ENCODE measurements at places on chromosomes 2 and 18. TPM values are rescaled to one million over a fixed set of nuclear protein-coding genes. Genes with fewer than 3 reads are reported as not detected.

DNA sequence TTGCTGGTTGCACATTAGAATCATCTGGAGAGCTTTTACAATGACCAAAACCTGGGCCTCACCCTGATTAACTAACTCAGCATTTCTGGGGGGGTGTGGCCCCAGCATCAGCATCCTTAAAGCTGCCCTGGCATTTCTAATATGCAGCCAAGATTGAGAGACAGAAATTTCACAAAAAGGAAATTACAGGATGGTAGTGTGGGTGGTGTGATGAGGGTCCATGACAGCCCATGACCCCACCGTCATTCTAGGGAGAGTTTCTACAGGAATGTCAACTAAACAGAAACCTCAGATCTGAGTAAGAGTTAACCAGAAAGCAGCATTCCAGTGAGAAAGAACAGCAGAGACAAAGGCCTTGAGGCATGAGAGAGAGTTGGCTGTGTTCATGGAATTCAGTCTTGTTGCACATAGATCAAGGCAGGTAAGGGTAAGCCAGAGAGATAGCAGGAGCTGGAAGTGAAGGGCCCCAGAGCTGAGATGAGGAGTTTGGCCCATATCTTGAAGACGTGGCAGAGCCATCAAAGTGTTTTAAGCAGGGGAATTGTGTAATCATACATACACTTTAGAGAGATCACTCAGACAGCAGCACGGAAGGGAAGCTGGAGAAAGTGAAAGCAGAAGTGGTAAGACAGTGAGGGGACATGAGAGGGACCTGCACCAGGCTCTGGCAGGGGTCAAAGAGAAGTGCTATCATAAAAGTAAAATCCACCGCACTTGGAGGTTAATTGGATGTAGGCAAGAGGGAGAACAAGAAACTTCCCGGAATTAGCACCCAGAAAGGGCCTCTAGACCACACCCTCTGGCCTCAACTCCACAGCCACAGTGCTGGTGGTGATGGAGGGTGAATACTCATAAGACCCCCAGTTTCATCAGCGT lies 7.8 kb upstream of the TRABD2A start:
- DNase-seq, result no peak

- DNase-seq, result peak; percentile 13
Observed at GRCh38 chr2:108268001-108268400, 20.7 kb upstream of the SULT1C2 start.

CNTNAP5 gene
- 0.11 TPM for total RNA-seq

DNA sequence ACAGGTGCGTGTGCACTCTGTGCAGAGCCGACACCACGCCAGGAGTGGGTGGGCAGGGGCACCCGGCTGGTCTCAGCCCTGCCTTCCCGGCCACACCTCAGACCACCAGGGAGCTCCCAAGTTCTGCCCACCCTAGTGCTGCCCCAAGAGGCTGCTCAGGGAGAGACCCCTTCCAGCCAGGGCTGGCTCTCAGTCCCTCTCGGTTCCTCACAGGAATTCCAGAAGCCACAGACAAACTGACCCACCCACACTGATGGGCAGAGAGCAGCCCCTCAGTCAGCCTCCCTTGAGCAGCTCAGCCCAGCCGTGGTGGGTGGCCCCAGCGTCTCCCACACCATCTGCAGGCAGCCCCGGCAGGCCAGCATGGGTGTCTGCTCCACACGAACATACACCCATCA lies 33.8 kb downstream of the GPC1 start:
- peak; percentile 3 for DNase-seq

PLB1 gene
- total RNA-seq, result 9.6 TPM

DNA sequence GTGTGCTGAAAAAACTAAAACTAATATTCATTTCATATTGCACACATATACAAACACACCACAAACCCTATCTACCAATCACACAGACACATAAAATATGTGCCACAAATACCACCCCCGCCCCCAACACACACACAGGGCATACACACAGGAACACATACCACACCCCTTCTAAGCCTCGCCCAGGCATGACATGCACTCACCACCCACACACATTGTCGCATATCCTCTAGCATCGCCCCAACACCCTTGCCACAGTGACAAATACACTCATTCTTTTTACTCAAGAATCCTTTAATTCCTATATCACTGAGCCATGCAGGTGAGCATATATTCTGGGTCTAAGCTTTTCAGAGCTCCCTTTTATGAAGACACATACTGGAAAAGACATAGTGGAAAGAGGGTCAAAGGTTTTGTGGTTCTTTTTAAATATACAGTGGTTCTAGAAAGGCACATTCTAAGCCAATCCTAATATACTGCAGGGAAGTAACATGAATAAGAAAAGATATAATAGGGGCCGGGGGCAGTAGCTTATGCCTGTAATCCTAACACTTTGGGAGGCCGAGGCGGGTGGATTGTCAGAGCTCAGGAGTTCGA lies 24.5 kb upstream of the LCLAT1 start:
- no peak for DNase-seq

COL5A2 gene
- total RNA-seq, result 17.6 TPM

- DNase-seq, result no peak
Observed at GRCh38 chr2:81467096-81467495, 1162.5 kb upstream of the LRRTM1 start.

DNA sequence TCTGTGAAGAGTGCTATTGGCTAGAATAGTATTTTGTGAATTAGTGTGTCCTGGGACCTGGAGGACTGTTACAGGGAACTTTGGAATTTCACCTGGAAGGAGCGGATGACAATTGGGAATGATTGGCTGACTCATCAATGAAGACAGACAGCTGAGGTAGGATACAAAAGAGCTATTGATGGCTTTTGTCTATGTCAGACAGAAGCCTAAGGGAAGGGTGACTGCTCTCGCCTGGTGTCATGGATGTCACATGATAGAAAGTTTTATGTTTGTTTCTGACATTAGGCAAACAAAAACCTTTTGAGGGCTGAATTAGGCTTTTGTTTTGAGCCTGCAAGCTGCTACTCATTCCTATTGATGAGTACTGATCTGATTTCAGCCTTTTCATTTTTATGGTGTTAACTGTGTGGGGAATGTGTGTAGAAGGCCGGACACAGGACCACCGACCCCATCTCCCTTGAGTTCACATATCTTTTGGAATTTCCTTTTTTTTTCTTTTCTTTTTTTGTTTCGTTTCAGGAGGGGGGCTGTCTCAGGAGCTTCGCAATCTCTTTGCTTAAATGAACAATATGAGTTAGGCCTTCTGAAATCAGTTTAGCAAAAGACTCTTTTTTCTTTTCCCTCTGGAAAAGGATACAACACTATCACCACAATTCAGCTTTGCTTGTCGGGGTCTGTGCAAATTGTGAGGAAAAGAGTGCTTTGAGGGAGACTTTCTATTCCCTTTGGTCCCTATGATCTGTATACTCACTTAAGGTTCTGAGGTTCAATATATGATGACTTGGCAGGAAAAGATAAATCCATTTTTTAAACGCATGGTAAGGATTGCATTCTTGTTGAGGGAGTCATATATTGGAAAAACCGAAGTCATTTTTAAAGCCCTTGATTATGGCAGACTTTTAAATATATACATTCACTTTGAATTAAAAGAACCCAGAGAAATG lies 207.9 kb upstream of the FIGN start:
- DNase-seq, result no peak

GRCh38 chr2:62465741-62466502 lies 40.1 kb downstream of the TMEM17 start:
- DNase-seq, result no peak

DNA sequence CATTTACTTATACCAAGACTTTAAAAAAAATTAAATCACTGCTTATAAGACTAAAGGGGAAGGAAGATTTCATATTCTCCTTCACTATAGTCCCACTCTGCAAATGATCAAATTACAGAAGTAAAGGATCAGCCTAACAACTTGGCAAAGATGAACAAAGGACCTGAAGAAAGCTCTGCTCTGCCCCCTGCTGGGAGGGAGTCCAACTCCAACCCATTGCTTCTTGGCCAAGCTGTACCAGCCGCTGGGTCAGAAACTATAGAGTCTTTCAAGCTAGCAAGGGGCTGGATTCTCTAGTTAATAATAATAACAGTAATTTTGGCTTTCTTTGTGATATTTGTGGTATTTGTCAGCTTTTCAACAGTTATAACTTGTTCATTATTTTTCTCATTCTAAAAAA lies 927.0 kb upstream of the CRIM1 start:
- DNase-seq, result peak; percentile 4

- no peak for DNase-seq
Observed at GRCh38 chr2:152598975-152599759, 118.1 kb downstream of the PRPF40A start.

DNA sequence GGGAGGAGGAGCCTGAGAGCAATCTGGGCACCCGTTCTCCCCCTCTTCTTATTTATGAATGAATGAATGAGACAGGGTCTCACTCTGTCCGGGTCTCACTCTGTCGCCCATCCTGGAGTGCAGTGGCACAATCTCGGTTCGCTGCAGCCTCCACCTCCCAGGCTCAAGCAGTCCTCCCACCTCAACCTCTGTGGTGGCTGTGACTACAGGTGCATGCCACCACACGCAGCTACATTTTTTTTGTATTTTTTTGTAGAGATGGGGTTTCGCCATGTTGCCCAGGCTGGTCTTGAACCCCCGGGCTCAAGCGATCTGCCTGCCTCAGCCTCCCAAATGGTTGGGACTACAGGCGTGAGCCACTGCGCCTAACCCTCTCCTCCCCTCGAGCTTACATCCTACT lies 198.4 kb downstream of the NEDD4L start:
- no peak for DNase-seq

CNDP1 gene
- not detected for total RNA-seq

SMYD1 gene
- 3.7 TPM for total RNA-seq

- no peak for DNase-seq
Observed at GRCh38 chr2:139478165-139478914, 698.1 kb upstream of the NXPH2 start.

GRCh38 chr2:33144243-33144642 lies 197.5 kb downstream of the LTBP1 start:
- DNase-seq, result no peak

PIKFYVE gene
- 47.1 TPM for total RNA-seq

- DNase-seq, result no peak
Observed at GRCh38 chr18:49935215-49935614, 121.9 kb upstream of the ACAA2 start.

CHRNG gene
- total RNA-seq, result not detected

GRCh38 chr2:19547321-19547720 lies 188.9 kb upstream of the OSR1 start:
- DNase-seq, result no peak

SLC8A1 gene
- 23.2 TPM for total RNA-seq

GRCh38 chr2:109594246-109594885 lies 19.4 kb downstream of the SEPTIN10 start:
- DNase-seq, result no peak

ERICH2 gene
- total RNA-seq, result not detected

BCL2 gene
- 38.4 TPM for total RNA-seq

DNA sequence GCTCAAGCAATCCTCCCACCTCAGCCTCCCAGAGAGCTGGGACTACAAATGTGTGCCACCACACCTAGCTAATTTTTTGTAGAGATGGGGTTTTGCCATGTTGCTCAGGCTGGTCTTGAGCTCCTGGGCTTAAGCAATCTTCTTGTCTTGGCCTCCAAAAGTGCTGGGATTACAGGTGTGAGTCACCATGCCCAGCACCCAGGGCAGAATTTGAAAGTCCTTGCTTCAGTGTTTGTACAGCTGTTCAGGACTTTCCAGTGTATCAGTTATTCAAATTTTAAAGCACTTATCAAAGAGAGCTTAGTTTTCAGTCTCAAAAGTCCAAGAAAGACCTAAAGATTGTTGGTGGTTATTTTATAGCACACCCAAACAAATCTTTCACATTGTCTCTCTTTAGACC lies 43.6 kb upstream of the VPS54 start:
- no peak for DNase-seq

DNA sequence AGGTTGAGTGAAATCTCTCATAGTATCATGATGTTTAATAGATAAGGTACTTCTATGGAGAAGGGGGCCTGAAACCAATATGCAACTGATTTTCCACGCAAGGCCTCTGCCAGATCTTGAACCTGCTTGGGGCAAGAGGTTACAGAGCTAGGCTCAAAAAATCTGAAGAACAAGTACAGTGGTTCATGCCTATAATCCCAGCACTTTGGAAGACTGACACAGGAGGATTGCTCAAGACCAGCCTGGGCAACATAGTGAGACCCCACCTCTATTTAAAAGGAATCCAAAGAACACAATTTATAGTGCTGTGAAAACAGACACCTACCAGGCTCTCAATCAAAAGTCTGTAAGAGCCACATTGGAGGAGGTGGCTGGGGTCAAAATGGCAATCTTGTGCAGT lies 28.6 kb downstream of the HADHA start:
- no peak for DNase-seq

GRCh38 chr2:120598416-120598815 lies 137.3 kb upstream of the GLI2 start:
- DNase-seq, result no peak

MROH2A gene
- not detected for total RNA-seq

DNA sequence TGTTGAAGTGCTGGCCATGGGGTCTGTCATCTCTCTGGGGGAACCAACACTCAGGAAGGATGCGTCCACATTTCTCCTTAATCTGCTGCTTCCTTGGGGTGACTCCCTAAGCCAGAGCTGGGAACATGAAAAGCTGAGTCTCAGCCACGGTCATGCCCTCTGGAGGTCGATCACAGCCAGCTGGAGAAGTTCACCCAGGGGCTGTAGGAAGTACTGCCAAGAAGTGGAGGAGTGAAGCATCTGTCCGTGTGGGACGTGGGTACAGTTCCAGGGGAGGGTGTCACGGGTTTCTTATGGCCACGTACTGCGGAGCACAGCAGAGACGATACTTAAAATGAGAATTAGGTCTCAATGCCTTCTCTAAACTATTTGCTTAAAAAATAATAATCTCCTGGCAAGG lies 42.4 kb upstream of the IGFBP2 start:
- DNase-seq, result no peak

CERS6 gene
- 30.1 TPM for total RNA-seq

GRCh38 chr2:97806738-97807618 lies 93.6 kb downstream of the ZAP70 start:
- DNase-seq, result peak; percentile 80

DNA sequence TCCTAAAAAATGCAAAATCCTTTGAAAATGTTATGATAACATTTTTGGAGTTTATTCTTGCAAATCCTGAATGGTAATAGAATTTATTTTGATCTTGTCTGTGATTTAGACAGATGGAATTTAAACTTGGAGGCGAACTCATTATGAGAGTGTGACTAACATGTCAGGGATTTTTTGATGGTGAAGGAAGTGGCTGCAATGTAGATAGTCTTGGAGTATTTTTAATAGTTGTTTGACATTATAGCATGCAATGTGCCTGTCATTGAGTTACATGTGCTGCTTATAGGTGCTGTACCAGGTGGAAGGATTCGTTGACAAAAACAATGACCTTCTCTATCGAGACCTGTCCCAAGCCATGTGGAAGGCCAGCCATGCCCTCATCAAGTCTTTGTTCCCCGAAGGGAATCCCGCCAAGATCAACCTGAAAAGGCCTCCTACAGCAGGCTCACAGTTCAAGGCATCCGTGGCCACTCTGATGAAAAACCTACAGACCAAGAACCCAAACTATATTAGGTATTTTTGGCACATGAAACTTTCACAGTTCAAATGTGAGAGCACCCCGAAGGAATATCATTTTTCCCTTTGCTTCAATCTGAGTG lies 141.8 kb downstream of the MYO1B start:
- DNase-seq, result no peak

DLX1 gene
- total RNA-seq, result 1.3 TPM

Measured in prostate gland (tissue), 2 donors.